ENCODE measurements at places on chromosomes 13 and 19.

GRCh38 chr13:106393776-106394175 lies 141.7 kb downstream of the EFNB2 start:
- DNase-seq = no peak

- DNase-seq = no peak
Observed at GRCh38 chr19:8494158-8494557, 8.3 kb downstream of the PRAM1 start.

GRCh38 chr13:34412817-34413375 lies 529.2 kb upstream of the NBEA start:
- DNase-seq = no peak

DNA sequence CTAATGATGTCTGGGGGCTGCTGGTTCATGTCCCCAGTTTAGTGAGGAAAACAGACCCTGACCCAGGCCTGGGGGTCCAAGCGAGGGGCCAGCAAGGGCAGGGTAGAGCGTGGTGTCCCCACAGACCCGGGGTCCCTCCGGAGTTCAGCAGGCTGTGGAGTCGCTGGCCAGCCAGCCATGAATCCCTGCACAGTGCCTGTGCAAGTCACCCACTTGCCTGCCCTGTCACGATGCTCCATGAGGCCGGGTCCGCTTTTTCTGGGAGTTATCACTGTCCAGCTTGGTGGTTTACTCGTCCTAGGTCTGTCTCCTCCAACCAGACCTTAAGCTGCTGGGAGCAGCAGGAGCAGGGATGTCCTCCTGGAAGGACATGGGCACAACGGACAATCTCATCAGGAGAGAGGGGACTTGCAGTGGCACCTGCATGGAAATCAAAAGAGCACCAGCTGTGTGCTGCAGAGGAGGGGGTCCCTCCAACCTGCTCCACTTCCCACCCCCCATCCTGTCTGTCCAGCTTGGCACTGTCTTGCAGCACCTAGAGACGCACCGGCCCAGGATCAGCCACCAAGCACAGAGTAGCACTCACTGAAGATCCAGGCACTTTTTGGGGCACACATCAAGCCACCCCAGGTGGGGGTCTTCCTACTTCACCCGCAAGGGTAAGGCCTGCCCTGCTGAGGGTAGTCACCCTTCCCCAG lies 121.8 kb downstream of the URI1 start:
- no peak for DNase-seq
